ENCODE measurements at places on chromosomes 3 and 15.

DNA sequence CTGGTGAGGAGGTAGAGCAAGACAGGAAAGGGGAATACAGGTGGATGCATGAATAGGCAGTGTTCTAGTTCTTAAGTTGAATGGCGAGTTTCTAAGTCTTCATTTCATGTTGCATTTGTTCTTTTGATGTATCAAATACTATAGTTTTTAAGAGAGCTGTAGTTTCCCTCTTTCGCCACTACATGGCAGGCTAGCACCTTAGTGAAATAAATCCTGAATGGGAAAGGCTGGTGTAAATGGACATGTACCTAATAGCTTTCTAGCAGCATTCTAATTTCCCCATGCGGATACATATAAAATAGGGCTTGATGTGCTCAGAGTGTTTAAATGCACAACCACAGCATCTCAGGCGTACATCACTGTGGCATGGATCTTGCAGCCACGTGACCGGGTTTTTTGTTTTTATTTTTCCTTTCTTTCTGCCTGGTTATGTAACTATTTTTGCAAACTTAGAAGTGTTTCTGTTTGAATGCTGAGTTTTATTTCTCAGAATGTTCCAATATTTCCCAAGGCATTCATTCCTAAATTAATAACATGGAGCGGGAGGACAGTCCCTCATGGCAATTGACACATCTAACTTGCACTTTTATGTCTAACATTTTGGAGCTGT, 23.5 kb upstream of the CLN6 start:
- DNase-seq: no peak

DNA sequence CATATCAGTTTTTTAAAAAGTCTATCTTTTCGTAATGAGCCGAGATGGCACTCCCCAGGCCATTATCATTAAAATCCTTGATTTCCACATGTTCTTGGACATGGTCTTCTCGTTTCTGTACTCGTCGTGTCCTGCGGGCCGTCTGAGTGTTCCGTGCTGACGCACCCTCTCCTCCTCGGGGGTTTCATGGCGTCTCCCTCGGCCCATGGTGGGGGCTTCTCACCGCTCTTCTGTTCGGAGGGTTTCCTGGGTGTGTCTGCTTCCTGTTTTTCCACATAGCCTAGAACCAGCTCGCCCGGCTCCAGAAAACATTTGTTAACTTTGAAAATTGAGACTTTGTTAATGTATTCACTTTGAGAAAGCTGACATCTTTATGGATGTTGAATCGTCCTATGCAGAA, 92.7 kb downstream of the VGLL4 start:
- DNase-seq: no peak

GRCh38 chr15:35545316-35545823, 595 bp downstream of the DPH6 start:
- DNase-seq: no peak

- DNase-seq: no peak
These were observed 32.0 kb upstream of the GALNT15 start for GRCh38 chr3:16142350-16143025.

DNA sequence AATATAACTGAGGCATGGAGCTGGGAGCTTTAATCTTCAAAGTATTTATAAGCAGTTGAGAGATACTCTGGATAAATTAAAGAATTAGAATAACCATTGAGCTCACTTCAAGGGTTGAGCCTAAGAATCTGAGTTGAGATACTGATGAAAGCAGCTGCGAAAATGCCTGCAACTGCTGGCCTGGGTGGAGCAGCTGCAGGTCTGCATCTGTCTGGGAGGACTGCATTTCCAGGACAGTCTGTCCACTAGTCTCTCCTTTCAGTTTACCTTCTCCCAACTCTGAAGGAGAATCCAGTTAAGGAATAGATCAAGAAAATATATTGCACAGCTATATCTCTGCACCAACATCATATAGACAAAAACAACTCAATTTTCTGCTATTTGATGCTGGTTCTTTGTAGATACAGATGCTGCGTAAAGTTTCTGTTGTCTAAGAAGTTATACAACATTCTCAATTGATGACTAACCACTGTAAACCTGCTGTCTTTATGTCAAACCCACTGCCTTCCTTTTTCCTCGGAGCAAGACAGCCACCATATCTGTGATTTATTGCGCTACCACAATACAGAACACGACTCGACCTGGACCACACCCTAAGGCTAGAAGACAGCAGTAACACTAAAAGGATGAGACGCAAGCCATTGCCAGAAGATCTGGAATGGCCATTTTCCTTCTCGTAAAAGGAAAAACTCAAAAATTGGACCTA, 245.1 kb downstream of the MAGI1 start:
- DNase-seq: no peak

DNA sequence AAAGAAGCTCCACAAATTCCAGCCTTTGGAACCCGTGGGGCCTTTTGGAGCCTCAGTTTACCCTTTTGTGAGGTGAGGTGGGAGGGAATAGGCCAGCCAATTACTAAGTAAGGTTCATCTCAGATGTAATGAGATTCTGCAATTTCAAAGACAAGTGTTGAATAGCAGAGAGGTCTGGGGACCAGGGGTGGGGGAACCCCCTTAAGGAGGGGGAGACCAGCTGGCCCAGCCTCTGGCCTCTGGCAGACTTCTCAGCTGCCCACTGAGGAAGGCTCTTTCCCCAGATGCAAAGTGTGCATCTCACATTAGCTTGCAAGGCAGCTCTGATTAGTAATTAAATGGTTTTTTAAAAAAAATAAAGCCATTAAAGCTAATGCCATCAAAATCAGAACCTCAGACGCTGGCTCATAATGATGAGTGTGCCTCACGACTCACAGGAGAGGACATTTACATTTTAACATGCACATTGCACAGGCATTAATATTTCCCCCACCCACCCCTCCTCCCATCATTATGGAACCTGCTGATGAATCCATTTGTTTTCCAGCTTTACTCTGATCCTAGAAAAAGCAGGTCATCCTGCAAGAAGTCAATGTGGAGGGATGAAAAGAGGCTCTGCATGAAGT, 176.7 kb upstream of the TLE3 start:
- no peak for DNase-seq

DNA sequence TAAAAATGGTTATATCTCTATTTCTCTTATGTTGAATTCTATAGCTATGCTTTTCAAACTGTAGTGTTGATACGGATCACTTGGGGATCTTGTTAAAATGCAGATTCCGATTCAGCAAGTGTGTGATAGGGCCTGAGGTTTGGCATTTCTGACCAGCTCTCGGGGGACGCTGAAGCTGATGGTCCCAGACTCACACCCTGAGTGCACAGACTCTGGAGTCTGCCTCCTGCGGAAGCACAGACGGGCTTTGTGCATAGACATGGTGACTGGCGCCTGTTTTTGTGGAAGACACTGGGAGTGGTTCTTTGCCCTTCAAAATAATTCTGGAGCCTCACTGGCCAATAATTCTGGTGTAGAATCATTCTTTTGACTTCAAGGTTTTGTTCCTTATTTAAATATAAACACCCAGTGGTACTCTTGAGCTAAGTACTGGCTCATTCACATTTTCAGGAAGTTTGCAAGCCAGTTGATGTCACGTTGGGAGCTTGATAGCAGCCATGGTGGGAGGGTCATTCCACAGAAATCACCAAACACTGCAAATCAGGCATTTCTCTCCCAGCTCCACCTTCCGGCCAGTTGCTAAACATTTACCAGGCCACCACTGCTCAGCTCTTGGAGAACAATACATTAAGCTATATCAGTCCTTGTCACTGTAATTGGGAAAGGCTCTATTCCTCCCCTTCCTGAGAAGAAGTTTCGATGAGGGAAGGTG, 19.2 kb downstream of the CLDN11 start:
- no peak for DNase-seq

GRCh38 chr3:43970351-43970750, 271.3 kb upstream of the TOPAZ1 start:
- DNase-seq: no peak

DNA sequence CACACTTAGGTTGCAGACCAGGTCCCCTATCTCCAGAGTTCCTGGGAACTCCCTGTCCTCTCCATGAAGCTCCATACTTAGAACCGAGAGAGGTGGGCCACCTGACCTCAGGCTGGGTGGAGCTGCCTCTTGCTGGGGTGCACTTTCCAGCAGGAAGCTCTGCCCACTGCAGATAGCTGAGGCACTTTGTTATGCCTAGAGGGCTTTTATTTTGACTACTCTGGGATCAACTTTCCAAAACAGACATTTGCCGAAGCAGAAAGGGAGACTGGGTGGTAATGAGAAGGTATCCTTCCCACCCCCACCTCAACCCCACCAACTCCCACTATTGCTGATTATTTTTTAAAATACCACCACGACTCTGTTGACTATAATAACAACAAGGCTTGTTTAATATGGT, 54.7 kb downstream of the CLDN11 start:
- DNase-seq: no peak

GRCh38 chr3:48232232-48232631, 8.7 kb upstream of the ZNF589 start:
- DNase-seq: no peak

GRCh38 chr3:157859541-157859940, 246.7 kb downstream of the SHOX2 start:
- DNase-seq: no peak
